ENCODE measurements at places on chromosomes 16 and 17.
A peak's percentile ranks its signal among the peaks of the same experiment; 100 is the strongest.

DNA sequence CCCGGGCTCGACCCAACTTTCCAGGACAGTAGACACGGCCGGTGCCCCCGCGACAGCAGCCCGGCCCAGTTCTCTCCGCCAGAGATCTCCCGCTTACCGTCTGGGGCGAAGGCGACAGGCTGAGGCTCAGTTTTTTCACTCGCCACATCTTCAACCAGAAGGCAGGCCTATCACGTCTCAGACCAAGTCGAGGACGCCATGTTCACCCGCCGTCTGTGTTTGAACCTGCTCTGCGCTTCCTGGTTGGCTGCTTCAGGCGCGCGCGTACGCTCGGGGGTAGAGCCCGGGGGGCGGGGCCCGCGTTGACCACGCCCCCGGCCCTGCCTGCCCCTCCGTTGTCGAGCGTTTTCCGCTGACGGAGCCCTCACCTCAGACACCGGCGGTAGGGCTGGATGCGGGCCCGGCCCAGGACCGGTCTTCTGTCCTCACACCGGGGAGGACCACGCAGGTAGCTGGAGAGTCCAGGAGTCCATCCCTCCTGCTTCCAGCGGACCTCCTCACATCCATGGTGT is at the start of gene SPAG5:
Gene SPAG5 (minus strand): TSS at position 227 of the 512 bp plus-strand sequence. CDS start 79 bp downstream, at position 148.
- peak; percentile 93 for DNase-seq

DNA sequence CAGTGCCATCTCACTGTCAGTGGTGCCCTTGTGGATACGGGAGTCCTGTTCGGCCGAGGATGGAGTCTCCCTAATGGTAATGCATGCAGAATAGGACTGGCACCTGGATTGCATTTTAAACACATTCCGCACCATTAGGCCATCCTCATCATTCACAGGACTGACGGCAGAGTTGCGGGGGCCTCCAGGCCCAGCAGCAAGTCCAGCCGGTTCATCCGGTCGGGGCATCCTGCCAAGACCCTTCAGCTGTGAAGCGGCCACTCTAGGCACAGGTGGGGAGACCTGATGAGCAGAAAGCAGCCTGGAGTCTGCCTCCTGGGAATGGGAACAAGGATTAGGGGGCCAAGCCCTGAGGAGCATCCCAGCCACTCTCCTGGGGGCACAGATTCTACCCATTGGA is 90.3 kb upstream of the XYLT1 start:
- no peak for DNase-seq

GRCh38 chr17:36858119-36859002 is 78.9 kb upstream of the LHX1 start:
- no peak for DNase-seq

GRCh38 chr17:80833952-80834892 is 157.4 kb upstream of the CHMP6 start:
- no peak for DNase-seq

DNA sequence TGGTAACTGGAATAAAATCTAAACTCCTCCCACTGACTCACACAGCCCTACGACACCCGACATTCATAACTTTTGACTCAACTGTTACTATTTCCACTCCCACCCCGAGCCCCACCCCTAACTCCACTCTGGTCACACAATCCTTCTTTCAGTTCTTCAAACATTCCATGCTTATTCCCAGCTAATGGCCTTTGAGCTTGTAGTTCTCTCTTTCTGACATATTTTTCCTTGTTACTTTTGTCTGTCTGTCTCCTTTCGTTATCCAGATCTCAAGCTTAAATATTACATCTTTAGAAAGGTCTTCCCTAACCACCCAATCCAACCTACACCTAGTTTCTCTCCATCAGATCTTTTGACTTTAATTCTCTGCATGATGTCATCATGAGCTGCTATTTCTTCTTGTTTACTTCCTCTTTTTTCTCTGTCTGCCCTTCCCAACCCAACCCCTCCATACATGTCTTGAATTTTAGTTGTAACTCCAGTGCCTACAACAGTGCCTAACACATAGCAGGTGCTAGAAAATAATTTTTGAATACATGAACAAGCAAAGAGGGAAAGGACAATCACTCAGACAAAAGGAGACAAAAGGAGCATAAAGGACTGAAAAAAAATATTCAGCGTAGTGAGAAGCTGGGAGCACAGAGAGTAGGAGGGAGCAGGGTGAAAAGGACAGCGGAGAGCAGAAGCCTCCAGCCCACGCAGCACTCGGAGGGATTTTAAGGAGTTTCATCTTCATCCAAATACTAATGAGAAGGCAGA is 65.2 kb upstream of the SMIM36 start:
- DNase-seq = no peak

- DNase-seq = no peak
These were observed 77.1 kb upstream of the GSE1 start for GRCh38 chr16:85536073-85536410.

GRCh38 chr17:73335591-73336407 is 24.0 kb upstream of the CDC42EP4 start:
- no peak for DNase-seq

Data from stimulated activated CD4-positive, alpha-beta T cell treated with anti-CD3 and anti-CD28 coated beads, Interleukin-4, amount 100 ng/mL, for 24 hours (primary cell).